Natural killer cell treated with Interleukin-12 subunit alpha and Interleukin-12 subunit beta and Interleukin-15 and Interleukin-18, amount 100 ng/mL, for 72 hours (primary cell): ENCODE measurements at places on chromosomes 5 and 9. TPM values are rescaled to one million over a fixed set of nuclear protein-coding genes. Genes with fewer than 3 reads are reported as not detected.

DNA sequence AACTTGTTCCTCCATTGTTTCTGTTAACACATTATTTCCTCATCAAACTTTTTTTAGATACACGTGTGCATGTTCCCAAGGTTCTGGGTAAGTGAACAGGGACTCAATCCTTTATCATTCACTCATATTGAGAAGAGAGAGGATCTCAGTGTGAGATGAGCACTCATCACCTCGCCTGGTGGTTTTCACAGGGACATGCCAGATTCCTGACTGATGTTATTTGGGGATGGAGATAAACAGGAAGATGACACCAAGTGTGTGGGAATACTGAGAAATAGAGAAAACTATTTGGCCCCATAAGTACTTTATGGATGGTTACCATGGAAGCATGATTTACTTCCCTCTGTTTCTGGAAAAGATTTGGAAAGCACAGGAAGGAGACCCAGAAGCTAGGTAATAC, 533.3 kb upstream of the DMAC1 start:
- H3K36me3 ChIP-seq, result peaks cover 6% of the 10 kb centered on the region
- no peak for DNase-seq

DNA sequence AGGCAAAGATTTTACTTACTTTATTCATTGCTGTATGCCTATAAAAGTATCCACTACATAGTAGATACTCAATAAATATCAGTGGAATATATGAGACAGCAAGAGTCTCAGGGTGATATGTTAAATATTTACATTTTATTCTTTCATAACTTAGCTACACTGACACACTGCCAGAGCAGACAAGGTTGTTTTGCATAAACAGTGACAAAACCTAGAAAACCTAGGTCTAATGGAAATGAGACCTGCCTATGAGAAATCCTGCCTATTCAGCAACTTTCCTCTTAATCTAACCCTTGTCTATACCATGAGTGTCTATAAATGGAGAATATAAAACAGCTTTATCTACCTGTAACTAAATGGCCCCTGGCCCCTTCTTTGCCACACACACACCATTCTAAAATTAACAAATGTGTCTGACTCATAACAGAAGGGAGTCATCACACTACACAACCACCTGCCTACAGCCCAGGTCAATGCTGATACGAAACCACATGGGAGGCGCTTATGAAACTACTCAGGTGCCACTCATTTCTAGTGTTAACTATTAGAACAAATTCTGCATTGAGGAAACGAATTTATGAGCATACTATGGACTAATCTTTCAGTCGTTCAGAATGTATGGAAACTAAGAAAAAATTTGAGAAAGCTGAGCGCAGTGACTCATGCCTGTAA, 60.3 kb downstream of the UBAP2 start:
- H3K4me1 ChIP-seq, result no peaks in the 10 kb centered on the region
- H3K4me3 ChIP-seq, result no peak overlapping the region
- DNase-seq, result no peak
- no peaks in the 10 kb centered on the region for H3K27me3 ChIP-seq
- peaks cover 20% of the 10 kb centered on the region for H3K36me3 ChIP-seq
- no peak overlapping the region for H3K27ac ChIP-seq

GRCh38 chr5:8079056-8079455, 210.1 kb downstream of the MTRR start:
- no peaks in the 10 kb centered on the region for H3K27me3 ChIP-seq
- no peak overlapping the region for H3K27ac ChIP-seq
- no peaks in the 10 kb centered on the region for H3K4me1 ChIP-seq

DNA sequence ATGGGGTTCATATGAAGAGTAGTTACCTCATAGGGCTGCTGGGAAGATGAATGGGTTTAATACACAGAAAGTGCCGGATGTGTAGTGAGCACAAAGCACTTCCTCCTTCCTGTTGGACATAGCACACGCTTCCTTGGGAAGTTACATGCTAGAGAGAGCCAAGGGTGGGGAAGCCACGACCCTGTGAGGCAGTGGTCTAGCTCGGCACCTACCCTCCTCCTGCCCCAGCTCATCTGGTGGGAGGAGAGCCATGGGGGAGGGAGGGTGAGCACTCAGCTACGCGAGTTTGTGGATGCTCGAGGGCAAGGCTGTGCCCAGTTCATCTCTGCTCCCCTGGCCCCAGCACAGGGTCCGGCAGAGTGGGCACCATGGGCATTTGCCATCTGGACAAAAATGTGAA, 43.6 kb upstream of the NEK6 start:
- peak overlapping the region; percentile 63 for H3K4me3 ChIP-seq
- H3K27ac ChIP-seq, result peak overlapping the region; percentile 96
- no peaks in the 10 kb centered on the region for H3K36me3 ChIP-seq
- H3K27me3 ChIP-seq, result no peaks in the 10 kb centered on the region

The SH3RF2 gene
- 0.07 TPM for total RNA-seq

GRCh38 chr5:51983161-51983560, 599.9 kb downstream of the ISL1 start:
- H3K36me3 ChIP-seq, result no peaks in the 10 kb centered on the region
- DNase-seq, result no peak
- H3K27ac ChIP-seq, result no peak overlapping the region

The BAAT gene
- 0.07 TPM for total RNA-seq

The KLF9 gene
- 3.3 TPM for total RNA-seq

DNA sequence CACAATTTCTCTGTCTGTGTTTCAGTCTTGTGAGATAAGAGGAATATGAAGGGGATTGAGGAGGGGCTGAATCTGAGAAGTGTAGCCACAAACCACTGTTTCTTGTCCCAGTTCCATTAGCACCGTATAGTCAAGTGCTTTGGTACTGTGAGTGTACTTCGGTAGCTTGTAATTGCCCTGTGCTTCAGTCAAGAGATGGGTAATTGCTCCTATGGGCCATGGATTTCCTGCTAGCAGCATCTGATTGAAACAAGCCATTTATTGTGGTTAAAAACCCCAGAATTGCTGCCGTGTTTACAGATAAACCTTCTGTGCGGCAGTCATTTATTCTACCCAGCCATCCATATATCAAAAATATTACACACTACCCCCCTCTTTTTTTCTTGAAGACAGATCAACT, 98.6 kb downstream of the MAT2B start:
- peaks cover 2% of the 10 kb centered on the region for H3K27me3 ChIP-seq
- no peak overlapping the region for H3K27ac ChIP-seq
- no peaks in the 10 kb centered on the region for H3K4me1 ChIP-seq
- no peak overlapping the region for H3K4me3 ChIP-seq
- no peak for DNase-seq

- DNase-seq, result peak; percentile 62
- peak overlapping the region; percentile 90 for H3K27ac ChIP-seq
- H3K4me3 ChIP-seq, result peak overlapping the region; percentile 92
- H3K36me3 ChIP-seq, result no peaks in the 10 kb centered on the region
- peaks cover 12% of the 10 kb centered on the region for H3K4me1 ChIP-seq
These were observed 1.2 kb downstream of the CDKN2B-AS1 start for GRCh38 chr9:21995666-21996398.

The LRRC70 gene
- total RNA-seq, result 0.95 TPM

DNA sequence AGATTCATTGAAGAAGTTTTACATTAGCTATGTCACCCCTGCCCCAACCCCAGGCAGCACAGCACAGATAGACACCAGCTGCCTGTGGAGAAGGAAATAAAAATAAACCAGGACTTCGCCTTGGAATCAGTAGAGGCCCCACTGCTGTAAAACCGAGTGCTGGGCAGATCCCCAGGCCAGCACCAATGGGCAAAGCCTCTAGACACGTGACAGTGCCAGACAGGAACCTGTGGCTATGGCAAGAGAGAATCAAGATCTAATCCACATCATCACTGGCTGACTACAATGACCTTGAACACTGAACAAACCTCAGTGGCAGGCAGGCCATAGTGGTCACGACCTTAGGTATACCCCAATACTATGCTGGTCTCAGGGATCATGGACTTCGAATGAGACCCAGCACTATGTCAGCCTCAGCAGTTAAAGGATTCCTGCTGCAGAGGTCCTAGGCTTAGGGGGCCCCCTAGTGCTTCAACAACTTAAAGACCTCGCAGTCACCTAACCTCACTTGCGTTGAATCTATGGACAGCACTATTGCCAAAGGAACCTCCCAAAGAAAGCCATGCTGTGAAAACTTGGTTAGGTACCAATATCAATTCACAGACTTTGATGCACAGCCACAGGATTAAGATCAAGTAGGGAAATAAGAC, 2118.6 kb upstream of the C9orf72 start:
- H3K4me3 ChIP-seq, result no peak overlapping the region
- H3K27me3 ChIP-seq, result no peaks in the 10 kb centered on the region
- no peaks in the 10 kb centered on the region for H3K4me1 ChIP-seq
- peaks cover 8% of the 10 kb centered on the region for H3K36me3 ChIP-seq

GRCh38 chr5:178336889-178337288, 104.3 kb upstream of the PHYKPL start:
- H3K36me3 ChIP-seq, result no peaks in the 10 kb centered on the region
- no peak overlapping the region for H3K4me3 ChIP-seq
- H3K27ac ChIP-seq, result no peak overlapping the region
- DNase-seq, result peak; percentile 45
- no peaks in the 10 kb centered on the region for H3K4me1 ChIP-seq
- no peaks in the 10 kb centered on the region for H3K27me3 ChIP-seq

GRCh38 chr5:147359101-147359500, 124.3 kb downstream of the STK32A start:
- no peak for DNase-seq
- no peaks in the 10 kb centered on the region for H3K4me1 ChIP-seq
- H3K4me3 ChIP-seq, result no peak overlapping the region
- peaks cover 3% of the 10 kb centered on the region for H3K27me3 ChIP-seq

The CNTNAP3 gene
- total RNA-seq, result not detected

The OTP gene
- total RNA-seq, result not detected

The PFN3 gene
- not detected for total RNA-seq

GRCh38 chr9:109789971-109790370, 10.0 kb downstream of the PALM2AKAP2 start:
- no peaks in the 10 kb centered on the region for H3K36me3 ChIP-seq
- no peak overlapping the region for H3K27ac ChIP-seq
- H3K4me1 ChIP-seq, result no peaks in the 10 kb centered on the region
- no peak for DNase-seq
- H3K4me3 ChIP-seq, result no peak overlapping the region
- peaks cover 10% of the 10 kb centered on the region for H3K27me3 ChIP-seq

The TBCA gene
- total RNA-seq, result 90.3 TPM

DNA sequence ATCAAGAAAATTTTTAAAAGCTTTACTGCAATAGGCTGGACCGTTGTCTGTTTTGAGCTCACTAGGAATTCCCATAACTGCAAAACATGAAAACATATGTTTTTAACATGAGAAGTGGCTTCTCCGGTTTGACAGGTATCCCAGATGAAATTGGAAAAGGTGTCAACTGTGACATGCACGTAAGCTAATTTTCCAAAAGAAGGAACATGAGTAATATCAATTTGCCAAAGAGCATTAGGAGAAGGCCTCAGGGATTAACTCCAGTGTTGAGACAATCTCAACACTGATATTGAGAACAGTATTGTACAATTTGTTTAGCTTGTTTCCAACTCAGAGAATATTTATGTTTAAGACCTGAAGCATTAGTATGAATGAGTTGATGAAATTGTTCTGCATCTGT, 215.5 kb upstream of the KCNN2 start:
- no peak overlapping the region for H3K27ac ChIP-seq
- H3K27me3 ChIP-seq, result no peaks in the 10 kb centered on the region
- H3K4me3 ChIP-seq, result no peak overlapping the region
- no peak for DNase-seq
- peaks cover 18% of the 10 kb centered on the region for H3K36me3 ChIP-seq

The BHMT gene
- not detected for total RNA-seq

The NR2F1 gene
- not detected for total RNA-seq

DNA sequence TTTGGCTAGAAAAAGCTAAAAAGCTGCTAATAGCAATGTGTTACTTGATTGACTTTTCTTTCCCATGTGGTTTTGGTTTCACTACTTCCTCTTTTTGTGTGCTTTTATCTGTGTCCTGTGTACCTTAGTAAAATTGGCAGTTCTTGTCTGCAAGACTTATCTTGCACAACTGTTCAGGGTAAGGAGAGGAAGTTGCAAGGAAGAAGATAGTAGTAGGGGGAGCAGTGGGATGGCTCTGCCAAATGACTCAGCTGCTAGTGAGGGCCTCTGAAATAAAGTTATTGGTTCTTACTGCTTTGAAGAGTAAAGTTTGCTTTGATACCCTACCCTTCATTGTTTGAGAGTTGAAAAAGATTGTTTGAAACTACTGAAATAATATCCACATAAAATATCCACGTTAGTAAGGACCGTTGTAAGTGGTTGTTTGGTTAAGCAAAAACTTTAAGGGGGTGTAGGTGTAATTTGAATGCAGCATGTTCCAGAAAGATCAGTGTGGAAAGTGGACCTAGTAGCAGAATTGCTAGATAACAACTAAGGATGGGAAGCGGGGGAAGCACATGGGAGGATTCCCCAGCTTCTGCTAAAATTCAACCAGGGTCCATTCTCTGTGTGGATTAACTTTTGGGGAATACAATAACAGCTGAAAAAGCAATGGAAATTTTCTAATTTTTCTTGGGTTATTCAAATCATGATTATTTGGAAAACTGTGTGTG, 123.5 kb downstream of the SCAMP1 start:
- peak overlapping the region; percentile 40 for H3K4me3 ChIP-seq
- H3K36me3 ChIP-seq, result no peaks in the 10 kb centered on the region
- H3K27ac ChIP-seq, result peak overlapping the region; percentile 71

The SREK1IP1 gene
- total RNA-seq, result 20.1 TPM

DNA sequence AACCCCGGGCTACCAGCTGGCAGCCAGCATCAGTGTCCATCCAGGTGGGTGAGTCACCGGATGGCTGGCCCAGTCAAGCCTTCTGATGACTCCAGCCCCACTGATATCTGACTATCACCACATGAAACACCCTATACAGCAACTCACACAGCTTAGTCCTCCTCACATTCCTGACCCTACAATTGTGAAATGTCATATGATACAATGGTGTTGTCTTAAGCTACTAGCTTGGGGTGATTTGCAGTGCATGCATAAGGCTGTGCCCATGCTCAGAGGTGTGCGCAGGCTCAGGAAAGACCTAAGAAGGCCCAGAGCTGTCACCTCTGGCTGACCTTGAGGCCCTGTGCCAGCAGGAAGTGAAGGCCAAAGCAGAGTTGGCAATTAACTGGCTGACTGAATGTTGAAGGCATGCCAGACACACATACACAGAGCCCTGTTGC, 21.5 kb upstream of the SEMA4D start:
- peak overlapping the region; percentile 97 for H3K27ac ChIP-seq
- no peak for DNase-seq
- peaks cover 62% of the 10 kb centered on the region for H3K4me1 ChIP-seq
- no peaks in the 10 kb centered on the region for H3K36me3 ChIP-seq
- H3K4me3 ChIP-seq, result peak overlapping the region; percentile 30
- no peaks in the 10 kb centered on the region for H3K27me3 ChIP-seq

GRCh38 chr9:136514022-136514714, 31.3 kb upstream of the SEC16A start:
- H3K4me1 ChIP-seq, result no peaks in the 10 kb centered on the region
- no peak for DNase-seq
- H3K27me3 ChIP-seq, result no peaks in the 10 kb centered on the region
- H3K27ac ChIP-seq, result no peak overlapping the region

The IRGM gene
- 1.5 TPM for total RNA-seq

GRCh38 chr9:83981126-83981871, 694 bp downstream of the RMI1 start:
- H3K4me1 ChIP-seq, result peaks cover 25% of the 10 kb centered on the region
- H3K36me3 ChIP-seq, result peaks cover 34% of the 10 kb centered on the region
- no peaks in the 10 kb centered on the region for H3K27me3 ChIP-seq
